Stimulated activated CD4-positive, alpha-beta T cell treated with anti-CD3 and anti-CD28 coated beads, Interleukin-1b, Interleukin-23, amount 100 ng/mL, for 1 hour (primary cell): ENCODE measurements at places on chromosomes 6 and 20.

DNA sequence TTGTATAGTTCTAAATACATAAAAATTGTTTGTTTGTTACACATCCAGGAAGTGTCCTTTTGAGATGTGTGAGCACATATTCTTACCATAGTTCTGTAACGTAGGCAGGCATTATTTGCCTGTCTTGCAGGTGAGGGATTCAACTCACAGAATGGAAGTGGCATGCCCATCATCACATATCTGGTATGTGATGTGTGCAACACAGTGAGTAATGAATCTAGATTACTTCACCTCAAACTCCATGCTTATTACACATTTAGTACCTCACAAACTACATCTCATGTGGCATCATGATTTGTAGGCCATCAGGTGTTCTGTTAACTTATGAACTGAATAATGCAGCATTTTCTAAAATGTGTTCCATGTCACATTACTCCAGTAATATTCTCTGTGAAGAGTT is 181.6 kb downstream of the PLCB4 start:
- no peak for DNase-seq

DNA sequence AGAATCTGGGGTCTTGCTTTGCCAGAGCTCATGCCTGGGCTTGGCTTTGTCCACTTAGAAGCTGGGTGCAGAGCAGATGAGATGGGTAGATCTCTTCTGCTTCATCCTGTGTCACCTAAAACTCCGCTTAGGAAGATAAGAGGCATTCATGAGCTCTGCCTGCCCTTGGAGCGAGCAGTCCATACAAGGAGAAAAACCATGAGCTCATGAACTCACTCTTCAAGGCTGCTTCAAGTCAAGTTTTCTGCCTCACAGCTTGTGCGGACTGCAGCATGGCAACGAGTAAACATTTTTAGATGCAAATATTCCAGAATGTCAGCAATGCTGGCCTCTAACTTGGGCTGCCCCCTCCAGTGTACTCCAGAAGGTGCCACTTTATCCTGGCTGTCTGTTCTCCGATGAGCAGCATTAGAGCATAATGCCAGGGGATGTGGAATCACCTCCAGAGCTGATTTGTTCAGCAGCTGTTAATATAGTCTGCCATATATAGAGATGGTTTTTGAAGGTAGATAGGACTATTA is 10.7 kb upstream of the UQCC2 start:
- no peak for DNase-seq

GRCh38 chr20:62723351-62723750 is 14.7 kb downstream of the NTSR1 start:
- DNase-seq = no peak

DNA sequence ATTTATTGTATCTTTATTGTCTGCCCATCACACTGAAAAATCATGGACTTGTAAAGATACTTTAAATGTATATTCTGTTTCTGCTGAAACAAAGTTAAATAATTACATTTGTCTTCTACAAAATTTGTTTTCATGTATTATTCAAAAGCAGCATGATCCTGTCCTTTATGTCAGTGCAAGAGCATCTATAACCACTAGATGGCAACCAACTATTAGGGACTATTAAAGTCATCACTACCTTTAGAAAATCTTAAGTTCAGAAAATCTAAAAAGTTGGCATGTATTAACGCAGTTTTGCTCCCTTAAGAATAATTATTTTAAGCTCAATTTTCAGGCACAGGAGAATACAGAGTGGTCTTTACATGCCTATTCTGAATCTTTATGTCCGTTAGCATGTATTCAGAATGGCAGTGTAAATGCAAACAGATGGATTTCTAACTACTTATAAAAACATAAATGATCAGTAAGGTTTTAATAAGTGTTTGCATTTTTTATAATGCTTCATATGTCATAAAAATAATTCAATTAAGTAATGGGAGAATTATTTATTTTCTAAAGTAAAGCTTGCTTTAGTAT is 17.8 kb downstream of the TMEM30A start:
- DNase-seq = no peak

GRCh38 chr6:116265041-116265829 is 11.4 kb upstream of the TSPYL4 start:
- no peak for DNase-seq

DNA sequence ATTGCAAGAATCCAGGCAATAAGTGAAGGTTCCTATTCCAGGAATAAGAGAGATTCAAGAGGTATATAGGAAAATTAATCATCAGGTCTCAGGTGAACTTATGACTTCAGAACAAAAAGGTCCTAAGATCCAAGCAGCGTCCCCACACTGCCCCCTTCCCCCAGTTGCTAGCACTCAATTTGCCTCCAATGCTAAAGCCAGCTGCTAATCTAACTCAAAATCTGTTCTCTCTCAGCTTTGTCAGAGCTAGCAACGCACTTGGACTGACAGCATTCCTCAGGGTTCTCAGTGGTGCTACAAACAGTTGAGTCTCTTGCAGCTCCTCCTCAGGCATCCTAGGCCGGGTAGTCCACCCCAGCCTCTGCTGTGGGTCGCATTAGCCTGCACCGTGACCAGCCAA is 148.3 kb downstream of the RFX6 start:
- no peak for DNase-seq

DNA sequence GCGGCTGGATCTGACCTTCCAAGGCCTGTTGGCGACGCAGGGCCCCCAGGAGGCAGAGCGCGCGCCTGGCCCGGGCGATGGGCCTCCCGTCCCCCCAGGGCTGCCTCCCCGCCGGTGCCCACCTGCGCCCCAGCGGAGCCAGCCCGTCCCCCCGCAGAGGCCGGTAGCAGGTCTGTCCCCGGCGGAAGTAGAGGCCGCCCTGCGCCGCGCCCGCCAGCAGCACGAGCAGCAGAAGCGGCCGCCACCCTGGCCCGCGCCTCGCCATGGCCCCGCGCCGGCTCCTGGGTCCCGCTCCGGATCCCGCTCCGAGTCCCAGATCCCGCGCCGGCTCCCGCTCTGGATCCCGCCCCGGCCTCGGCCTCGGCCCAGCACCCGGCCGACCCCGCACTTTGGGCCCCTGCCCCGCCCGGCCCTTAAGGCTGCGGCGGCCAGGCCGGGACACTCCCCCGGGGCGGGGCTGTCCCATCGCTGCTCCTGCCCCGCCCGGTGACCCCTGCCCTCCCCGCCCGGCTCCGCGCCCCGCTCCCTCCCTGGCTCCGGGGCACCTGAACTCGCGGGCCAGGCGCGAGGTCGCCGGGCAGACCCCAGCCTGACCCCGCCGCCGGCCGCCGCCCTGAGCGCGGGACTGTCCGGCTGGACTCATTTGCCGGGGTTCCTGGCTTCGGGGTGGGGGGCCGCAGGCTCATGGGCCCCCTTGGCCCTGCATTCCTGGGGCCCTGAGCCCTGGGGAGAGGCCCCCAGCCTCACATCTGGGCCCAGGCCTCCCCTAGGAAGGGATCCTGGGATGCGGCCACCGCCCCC is at the start of gene CTSZ:
Gene CTSZ (minus strand): TSS at position 391 of the 801 bp plus-strand sequence. CDS start 126 bp downstream, at position 265.
- no peak for DNase-seq

DNA sequence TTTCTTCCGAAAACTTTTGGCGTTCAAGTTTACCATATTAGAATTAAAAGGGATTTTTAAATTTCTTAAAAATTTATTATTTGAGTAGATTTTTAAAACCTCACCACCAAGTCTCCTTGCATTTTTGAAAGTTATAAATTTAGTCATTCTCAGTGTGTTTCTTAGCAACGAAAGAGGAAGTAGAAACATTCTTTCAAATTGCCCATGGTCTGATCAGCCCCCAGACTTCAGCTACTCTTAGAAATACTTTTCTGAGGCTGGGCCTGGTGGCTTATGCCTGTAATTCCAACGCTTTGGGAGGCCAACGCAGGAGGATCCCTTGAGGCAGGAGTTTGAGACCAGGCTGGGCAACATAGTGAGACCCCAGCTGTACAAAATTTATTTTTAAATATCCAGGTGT is 15.1 kb upstream of the RTF2 start:
- DNase-seq = no peak

- no peak for DNase-seq
These were observed 123.3 kb downstream of the NFATC2 start for GRCh38 chr20:51419231-51419630.

DNA sequence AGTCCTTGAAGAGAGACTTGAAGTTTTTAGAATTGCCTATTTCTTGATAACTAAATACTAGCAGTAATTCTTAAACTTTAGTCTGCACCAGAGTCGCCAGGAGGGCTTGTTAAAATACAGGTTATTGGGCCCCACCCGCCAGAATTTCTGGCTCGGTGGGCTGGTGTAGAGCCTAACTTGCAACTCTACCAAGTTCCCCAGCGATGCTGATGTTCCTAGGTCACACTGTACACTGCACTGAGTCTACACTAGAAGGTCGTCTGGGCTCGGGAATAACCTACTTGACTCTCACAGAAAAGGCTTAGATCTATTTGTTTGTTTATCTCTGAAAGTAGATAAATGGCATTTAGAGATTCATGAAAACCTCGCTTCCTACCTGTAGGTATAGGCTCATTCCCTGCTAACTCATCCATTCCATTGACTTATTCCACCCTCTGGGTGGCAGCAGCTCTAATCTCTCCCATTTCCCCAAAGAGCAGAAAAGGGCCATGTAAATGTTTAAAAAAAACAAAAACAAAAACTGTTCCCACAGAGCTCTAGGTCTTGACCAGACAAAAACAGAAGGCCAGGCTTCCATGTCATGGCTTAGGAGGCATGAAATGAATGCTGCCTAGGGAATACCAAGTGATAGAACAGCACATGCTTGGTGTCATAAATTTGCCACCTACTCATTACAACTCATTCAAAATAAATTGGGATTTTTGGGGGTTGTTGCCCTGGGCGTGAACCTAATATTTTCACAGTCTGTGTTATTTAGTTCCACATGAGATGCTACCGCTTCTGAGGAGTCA is 292.1 kb downstream of the ADGB start:
- DNase-seq = no peak

DNA sequence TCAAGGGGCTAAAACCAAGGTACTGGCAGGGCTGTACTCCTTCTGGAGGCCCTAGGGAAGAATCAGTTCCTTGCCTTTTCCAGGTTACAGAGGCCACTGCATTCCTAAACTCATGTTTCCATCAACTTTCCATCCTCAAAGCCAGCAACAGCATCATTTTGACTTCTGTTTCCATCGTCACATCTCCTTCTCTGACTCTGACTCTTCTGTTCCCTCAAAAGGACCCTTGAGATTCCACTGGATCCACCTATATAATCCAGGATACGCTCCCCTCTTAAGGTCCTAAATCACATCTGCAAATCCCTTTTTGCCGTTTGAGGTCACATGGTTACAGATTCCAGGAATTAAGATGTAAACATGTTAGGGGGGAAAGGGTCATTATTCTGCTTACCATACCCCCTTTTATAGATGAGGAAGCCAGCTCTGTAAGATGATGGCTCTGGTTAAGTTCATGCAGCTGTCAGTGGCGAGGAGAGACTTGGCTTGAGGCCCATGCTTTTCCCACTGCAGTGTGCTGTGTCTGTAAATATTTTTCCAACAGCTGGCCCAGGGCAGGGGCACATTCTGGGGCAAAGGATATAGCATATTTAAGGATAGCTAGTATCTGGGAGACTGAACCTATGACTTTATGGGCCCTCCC is 114.6 kb downstream of the TNFRSF21 start:
- no peak for DNase-seq

GRCh38 chr20:9301129-9302090 is 213.0 kb upstream of the LAMP5 start:
- no peak for DNase-seq

DNA sequence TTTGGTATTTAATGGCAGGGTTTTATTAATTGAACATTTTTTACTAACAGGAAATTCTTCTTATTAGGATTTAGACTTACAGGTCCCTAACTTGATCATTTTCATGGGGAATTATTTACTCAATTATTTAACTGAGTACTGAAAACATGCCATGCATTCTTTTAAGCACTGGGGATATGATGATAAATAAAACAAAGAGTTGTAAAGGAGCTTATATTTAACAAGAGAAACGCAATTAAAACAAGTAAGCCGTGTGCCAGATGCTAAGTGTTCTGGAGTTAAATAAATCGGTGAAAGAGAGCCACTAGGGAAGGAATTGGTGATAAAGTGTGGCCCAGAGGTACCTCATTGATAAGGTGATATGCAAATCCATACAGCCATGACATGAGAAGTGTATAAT is 214.2 kb upstream of the HTR1E start:
- DNase-seq = no peak

- DNase-seq = no peak
These were observed 916 bp downstream of the SOX18 start for GRCh38 chr20:64048402-64049044.

- DNase-seq = no peak
These were observed 28.7 kb downstream of the MYB start for GRCh38 chr6:135209803-135210202.

GRCh38 chr6:4280707-4281106 is 145.3 kb upstream of the ECI2 start:
- no peak for DNase-seq

GRCh38 chr6:53049415-53049814 is 15.8 kb upstream of the FBXO9 start:
- DNase-seq = no peak

DNA sequence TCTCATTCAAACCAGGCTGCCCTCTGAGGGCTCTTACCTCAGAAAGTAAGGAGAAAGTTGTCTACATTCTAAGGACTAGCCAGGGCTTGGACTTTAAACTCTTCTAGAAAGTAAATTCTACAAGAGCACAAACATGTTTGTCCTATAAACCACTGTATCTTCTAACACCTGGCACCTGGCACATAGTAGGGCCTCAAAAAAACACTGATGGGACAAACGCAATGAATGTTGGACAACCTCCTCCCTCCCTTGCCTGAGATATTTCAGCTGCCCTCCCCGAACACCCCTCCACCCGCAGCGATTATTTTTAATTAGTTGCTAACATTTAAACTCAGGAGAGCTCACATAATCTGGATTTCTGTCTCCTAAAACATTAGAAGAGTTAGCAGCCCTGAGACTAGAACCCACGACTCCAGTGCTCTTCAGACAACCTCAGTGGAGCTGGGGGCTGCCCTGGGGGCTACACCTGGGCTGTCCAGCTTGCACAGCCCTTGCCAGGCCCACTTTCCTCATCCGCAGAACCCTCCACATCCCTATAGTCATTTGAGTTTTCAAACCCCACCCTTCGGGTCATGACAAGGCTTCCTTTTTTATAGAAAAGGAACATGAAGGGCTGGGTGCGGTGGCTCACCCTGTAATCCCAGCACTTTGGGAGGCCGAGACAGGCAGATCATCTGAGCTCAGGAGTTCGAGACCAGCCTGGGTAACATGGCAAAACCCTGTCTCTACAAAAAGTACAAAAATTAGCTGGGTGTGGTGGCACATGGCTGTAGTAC is 4.9 kb downstream of the HCK start:
- no peak for DNase-seq

DNA sequence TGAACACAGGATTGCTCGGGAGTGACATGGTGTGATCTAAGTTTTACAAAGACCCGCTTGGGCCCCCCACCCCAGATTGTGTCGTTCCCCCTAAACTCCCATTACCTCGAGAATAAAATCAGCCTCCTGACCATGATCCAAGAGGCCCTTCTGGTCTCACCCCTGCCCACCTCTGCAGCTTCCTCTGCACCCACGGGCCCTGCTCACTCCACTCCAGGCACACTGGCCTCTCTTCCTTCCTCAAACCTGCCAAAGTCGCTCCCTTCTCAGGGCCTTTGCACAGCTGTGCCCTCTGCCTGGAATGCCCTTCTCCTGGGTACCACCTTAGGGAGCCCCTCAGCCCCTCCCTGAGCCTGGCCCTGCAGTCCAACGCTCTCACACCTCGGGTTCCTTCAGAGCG is 17.9 kb downstream of the TGM2 start:
- no peak for DNase-seq

- no peak for DNase-seq
These were observed 18.3 kb downstream of the SESN1 start for GRCh38 chr6:109076377-109076776.

- DNase-seq = no peak
These were observed 311.6 kb downstream of the CDC5L start for GRCh38 chr6:44699082-44699481.

- DNase-seq = no peak
These were observed 37.5 kb downstream of the SASH1 start for GRCh38 chr6:148379966-148380713.
